H7 (cell line): ENCODE measurements at places on chromosomes 1 and 21. TPM values are rescaled to one million over a fixed set of nuclear protein-coding genes. Genes with fewer than 3 reads are reported as not detected.

- peak; percentile 93 for DNase-seq
Measured at GRCh38 chr1:3403388-3404231, 50.9 kb upstream of the ARHGEF16 start.

DNA sequence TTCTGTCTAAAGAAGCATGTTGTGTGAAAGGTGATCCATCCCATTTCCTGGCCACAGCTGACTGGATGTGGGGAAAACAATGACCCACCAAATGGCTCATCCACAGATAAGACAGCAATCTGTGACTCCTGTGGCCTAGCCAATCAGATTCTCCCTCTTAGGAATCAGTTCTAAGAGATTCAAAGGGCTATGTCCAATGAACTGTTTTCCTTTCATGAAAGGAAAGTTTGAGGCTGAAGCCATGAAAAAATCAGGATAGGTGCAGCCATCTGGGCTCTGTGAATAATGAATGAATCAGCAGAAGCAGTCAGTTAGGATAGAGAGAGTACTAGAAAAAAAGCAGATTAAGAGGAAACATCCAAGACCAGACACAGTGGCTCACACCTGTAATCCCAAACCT lies 164.7 kb downstream of the NRIP1 start:
- no peak for DNase-seq

DNA sequence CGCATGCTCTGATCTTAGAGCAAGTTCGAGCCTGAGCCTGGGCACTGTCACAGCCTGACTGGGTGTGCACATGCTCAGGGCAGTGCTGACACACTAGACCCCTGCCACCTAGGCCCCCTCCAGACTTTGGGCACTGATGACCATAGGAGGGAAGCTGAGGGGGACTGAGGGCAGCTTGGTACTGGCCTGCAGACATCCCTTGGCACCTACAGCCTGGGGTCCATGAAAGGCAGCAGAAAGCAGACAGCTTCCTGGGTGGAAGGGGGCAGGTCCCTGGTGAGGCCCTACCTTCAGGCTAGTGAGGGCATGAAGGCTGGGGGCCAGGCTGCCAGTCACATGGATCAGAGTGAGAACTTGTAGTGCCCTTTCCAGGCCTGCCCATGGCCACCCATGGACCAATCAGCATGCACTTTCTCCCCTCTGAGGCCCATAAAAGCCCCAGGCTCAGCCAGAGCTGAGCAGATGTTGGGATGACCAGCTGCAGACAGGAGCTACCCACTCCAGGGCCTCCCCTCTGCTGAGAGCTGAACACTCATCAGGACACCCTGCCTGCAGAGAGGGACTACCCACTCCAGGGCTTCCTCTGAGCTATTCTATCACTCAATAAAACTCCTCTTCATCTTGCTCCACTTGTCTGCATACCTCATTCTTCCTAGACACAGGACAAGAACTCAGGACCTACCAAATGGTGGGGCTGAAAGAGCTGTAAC lies 680.8 kb downstream of the MATN1 start:
- no peak for DNase-seq

The CYYR1 gene
- total RNA-seq, result 31.6 and 34.2 TPM in 2 replicates

DNA sequence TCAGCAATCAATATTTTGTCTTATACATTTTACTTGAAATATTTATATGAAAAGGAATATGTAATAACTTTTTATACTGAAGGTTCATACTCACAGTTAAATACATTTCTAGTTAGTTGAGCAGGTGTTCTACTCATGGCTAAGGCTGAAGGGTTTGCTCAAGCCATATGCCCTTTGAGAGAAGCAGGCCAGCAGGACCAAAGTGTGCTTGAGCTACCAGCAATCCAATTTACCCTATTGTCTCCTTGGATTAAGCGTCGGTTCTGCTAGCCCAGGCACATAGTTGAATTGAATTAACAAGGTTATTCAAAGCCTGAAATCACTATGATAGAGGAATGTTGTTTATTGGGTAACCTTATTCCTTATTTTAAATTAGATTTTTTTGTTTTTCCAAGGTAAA lies 151.5 kb upstream of the BACE2 start:
- DNase-seq, result no peak
